Activated T-cell treated with anti-CD3 and anti-CD28 coated beads for 4 hours (primary cell): ENCODE measurements at places on chromosomes 12 and 14.

- no peak for DNase-seq
Measured at GRCh38 chr12:118033323-118033722, 16.8 kb downstream of the RFC5 start.

- DNase-seq = no peak
Measured at GRCh38 chr14:89616852-89617341, 199.9 kb upstream of the FOXN3 start.

DNA sequence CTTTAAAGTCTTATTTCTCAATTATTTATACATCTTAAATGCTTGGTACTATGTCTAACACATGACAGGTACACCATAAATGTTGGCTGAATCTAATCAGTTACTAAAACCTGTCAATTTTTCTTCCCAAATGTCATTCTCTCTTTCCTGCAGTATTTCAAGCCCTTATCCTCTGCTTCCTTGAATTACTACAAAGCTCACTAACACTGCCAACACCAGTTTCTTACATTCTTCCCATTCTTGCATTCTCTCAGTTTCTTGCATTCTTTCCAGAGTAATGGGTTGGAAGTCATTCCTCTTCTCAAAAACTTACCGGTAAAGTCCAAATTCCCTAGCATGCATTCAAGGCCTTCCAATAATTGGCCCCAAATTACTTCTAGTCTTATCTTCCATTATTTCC lies 9.6 kb upstream of the SMARCC2 start:
- no peak for DNase-seq

- DNase-seq = no peak
Measured at GRCh38 chr12:75766263-75767160, 255.1 kb upstream of the KRR1 start.

DNA sequence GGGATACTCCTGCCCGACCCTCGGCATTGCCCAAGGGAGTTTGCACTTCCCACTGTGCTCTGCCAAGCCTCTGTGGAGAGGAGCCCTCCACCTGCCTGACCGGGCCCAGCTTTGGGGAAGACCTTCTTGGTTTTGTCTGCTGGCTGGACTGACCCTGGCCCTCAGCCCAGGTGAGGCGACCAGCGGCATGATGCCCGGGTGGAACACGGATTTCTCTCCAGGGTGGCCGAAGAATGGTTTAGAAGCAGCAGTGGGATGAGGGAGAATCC lies 15.6 kb downstream of the ZBTB42 start:
- no peak for DNase-seq
